ENCODE measurements at places on chromosomes 5 and 9.

GRCh38 chr5:39475881-39476842, 51.4 kb upstream of the DAB2 start:
- no peak for DNase-seq

GRCh38 chr5:124726631-124727362, 19.6 kb downstream of the ZNF608 start:
- no peak for DNase-seq

- DNase-seq, result no peak
Observed at GRCh38 chr9:120486347-120486746, 93.6 kb downstream of the CDK5RAP2 start.

DNA sequence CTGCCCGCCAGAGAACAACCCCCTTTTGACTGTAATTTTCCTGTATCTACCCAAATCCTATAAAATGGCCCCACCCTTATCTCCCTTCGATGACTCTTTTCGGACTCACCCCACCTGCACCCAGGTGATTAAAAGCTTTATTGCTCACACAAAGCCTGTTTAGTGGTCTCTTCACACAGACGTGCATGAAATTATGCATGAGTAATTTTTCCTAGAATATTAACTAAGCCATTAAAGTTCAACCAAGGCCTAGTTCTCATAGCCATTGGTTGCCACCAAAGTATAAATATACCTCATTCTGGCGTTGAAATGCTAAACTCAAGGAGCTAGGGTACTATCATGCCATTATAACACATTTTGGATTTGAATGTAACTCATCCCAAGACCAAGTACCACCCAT, 243.9 kb downstream of the ZNF608 start:
- DNase-seq, result no peak

All from MM.1S (cell line).